ENCODE measurements at places on chromosomes 12 and 14.

DNA sequence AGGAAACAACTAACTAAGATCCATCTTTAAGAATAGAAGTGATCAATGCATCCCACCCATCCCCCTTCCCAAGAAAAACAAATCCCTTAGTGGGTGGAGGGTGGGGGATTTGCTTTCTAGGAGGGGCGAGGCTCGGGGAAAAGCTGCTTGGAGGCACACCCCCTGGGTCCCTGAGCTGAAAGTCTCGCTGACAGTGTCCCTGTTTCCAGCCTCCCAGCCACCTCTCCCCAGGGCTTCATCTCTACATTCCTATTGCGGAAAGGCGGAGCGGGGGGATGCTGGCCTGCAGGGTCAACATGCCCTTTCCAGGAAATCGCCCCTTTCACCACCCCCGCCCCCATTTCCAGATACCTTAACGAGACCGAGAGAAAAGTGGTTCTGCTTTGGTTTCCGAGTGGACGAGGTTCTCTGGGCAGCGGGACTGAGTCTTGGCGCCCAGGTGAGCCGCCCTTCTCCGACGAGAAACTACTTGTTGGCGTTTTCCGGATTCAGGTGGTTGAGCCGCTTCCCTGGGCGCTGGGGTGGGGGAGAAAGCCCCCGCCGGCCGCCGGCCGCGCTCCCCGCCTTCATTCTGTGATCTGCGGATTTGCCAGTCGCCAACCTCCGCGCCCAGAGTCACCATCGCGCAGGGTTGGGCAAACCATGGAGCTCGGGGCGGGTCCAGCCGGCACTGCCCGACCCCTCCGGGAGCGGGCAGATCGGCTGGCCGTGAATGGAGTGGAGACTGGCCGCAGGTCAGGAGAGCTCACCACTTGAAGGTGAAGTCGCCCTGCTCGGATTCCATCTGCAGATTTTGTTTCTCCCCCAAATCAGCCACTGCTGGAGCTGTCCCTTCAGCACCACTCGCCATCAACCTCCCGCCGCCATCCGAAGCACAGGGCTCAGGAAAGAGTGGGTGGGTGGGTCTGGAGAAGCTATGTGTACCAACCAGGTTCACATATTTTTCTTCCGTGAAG, 505 bp downstream of the KCNC2 start:
- DNase-seq: no peak

GRCh38 chr14:44403193-44403592, 103.9 kb downstream of the FSCB start:
- DNase-seq: no peak

DNA sequence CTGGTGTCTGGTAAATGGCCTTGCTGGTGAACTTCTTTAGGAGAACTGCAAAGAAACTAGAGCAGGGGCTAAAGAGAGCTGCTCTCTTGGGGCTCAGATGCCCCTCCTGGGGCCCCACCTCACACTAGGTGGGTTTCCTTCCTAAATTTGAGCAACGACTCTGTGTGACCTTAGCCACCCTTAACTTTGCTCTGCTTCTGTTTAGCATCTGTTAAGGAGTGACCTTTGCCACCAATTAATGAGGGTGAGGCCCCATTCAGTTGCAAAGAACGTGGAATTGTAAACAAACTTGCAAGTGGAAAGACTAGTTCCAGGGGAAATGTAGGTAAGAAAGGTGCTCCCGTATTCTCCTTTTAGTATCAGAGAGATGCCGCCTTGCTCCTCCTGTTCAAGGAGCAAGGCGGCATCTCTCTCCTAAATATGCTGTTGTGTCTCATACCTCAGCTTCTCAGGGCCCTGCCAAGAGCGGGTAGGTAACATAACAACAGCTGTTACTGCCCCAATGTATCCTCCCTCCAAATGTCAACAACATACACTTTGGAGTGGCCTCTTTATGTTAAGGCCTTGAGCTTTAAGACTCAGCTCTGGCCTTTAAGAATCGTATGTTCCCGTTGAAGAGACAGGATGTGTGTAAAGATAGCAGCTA, 77.6 kb upstream of the FUT8 start:
- no peak for DNase-seq

- DNase-seq: no peak
These were observed 146.5 kb downstream of the CFAP54 start for GRCh38 chr12:96635844-96636243.

DNA sequence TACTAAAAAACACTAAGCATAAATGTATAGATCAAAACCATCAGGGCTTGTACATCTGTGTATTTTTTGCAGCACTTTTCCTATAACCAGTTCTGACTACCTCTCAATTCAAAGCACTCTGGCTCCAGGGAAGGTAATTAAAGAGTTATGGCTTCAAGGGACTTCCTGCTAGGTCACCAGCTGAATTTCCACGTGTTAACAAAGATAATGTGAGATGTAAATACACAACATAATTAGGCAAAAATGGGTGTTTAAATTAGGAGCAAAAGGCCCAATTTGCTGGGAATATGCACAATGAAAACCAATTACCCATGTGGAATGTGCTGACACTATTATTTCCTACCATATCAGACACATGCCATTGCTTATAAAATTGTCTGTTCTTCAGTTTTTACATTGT, 513.4 kb upstream of the FLRT2 start:
- no peak for DNase-seq

DNA sequence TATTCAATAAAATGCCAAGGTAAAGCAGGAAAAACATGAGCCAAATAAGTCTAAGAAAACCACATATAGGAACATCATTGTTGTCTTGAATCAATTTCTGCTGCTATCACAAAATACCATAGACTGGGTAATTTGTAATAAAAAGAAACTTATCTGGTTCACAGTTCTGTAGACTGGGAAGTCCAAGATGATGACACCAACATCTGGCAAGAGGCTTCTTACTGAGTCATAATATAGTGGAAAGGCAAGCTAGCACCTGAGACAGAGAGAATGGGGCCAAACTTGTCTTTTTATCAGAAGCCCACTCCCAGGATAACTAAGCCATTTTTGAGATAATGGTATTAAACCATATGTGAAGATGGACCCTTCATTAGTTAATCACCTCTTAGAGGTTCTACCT, 975.9 kb downstream of the FLRT2 start:
- no peak for DNase-seq

DNA sequence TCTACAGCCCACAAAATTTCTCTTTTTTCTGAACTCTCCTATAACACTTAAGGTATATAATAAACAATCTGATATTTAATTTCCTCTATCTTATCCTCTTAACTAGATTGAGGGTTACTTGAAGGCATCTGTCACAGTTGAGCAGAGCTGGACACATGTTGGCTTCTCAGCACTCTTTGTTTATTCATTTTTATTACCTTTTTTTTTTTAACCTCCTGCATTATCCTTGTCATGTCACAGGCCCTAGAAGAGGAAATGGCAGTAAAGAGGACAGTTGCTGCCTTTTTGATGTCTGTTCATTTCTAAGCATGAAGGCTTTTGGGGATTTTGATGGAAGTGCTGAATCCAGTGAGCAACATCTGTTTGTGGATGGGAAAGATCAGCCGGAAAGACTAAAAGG, 32.5 kb upstream of the EVL start:
- no peak for DNase-seq

DNA sequence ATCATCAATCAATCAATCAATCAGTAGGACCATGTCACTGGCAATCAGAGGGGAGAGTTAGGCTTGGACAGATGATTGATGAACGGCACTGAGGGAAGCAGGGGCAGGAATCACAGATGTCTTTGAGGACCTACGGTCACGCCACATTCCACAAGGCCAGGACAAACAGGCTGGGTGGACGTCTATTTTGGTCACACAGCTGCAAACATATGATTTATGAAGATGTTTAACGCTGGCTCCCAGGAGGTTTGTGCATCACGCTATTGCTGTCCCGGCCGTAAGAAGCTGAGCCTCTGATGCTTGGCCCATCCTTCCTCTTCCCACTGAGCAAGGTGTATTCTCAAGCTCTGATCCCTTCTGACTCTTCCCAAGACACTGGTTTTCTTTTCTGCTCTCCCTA, 160.8 kb downstream of the FOXN3 start:
- no peak for DNase-seq

- no peak for DNase-seq
These were observed 2.9 kb upstream of the BDKRB1 start for GRCh38 chr14:96252999-96253539.

DNA sequence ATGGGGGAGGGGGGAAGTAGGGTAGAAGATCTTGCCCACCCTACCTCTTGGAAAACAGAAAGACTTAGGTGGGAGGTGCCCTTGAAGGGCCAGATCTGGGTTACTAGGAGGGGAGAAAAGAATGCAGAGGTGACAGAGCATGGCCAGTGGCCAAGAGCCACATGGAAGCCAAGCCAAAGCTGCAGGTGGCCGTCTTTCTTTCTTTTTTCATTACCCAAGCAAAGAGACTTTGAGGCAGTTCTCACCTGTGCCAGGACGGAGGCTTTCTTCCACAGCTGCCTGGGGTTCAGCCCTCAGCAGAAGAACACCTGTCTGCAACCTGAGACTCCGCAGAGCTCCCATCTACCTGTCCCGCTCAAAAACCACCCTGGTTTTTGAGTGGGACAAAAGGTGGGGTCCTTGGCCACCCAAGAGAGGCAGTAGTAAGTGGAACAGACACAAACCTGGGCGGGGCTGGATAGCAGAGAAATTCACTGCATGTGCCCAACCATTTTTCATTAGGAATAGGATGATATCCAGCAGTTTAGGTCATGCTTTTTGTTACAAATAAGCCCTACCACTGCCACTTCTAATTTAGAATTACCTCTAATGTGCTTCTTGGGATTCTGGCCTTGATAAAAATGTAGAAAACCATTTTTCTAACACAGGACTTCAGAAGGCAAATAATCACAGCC, 116.5 kb downstream of the DYRK2 start:
- no peak for DNase-seq

- no peak for DNase-seq
These were observed 200.9 kb downstream of the TMEM132C start for GRCh38 chr12:128467882-128468281.

DNA sequence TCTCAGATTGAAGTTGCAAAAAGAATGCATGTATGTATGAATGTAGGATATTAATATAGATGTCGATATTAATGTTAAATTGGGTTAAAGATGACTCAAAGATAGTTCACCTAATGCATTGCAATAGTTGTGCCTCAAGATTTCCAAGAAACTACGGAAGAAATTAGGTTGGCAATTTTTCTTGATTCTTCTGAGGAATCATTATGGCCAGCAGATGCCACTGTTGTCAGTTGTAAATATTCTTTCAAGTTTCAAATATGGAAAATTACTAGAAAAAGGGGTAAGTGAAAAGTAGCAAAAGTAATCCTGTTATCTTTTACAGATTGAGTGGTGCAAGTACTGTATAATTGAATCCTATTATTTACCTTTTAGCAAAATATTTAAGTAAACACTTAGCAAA, 202.1 kb downstream of the ADAMTS20 start:
- no peak for DNase-seq

DNA sequence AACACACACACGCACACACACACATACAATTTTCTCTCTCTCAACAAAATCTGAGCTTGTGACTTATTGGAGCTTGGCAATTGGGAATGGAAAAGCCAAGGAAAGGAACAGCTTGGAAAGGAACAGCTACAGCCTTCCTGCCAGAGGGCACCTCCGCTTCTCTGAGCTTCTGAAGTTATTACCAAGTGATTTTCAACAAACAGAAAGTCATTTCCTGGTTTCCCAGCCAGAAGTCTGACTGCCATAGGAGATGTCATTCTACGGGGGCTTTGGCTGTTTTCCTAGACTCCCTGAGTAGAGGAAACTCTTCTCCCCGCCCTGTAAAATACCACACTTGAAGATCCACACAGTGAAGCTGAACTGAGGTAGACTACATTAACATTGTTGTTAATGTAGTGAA, 198.3 kb downstream of the CFAP54 start:
- no peak for DNase-seq

DNA sequence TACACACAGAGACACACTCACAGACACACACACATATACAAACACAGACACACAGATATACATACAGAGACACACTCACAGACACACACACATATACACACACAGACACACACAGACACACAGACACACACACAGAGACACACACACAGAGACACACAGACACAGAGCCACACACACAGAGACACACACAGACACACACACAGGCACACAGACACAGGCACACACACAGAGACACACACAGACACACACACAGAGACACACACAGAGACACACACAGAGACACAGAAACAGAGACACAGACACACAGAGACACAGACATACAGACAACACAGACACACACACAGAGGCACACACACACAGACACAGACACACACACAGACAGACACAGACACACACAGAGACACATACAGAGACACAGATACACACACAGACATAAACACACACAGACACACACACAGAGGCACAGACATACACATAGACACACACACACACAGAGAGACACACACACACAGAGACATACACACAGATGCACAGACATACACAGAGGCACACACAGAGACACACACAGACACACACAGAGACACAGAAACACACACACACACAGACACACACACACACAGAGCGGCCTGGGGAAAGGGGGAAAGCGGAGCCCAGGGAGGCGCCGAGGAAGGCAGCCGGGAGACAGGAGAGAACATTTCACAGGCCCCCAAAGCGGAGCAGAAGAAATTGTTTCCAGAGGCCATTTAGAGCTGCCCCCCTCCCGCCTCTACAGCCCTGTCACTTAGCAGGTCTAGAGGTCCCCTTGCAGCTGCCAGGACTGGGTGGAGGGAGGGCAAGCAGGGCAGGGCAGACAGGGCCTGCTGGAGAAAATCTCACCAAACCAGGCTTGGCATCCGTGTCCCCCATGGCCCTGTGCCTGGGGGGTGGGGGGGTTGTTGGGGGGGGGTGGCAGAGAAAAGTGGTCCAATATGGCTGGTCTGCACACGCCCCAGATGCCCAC, 38.9 kb downstream of the SERPINA3 start:
- DNase-seq: no peak

DNA sequence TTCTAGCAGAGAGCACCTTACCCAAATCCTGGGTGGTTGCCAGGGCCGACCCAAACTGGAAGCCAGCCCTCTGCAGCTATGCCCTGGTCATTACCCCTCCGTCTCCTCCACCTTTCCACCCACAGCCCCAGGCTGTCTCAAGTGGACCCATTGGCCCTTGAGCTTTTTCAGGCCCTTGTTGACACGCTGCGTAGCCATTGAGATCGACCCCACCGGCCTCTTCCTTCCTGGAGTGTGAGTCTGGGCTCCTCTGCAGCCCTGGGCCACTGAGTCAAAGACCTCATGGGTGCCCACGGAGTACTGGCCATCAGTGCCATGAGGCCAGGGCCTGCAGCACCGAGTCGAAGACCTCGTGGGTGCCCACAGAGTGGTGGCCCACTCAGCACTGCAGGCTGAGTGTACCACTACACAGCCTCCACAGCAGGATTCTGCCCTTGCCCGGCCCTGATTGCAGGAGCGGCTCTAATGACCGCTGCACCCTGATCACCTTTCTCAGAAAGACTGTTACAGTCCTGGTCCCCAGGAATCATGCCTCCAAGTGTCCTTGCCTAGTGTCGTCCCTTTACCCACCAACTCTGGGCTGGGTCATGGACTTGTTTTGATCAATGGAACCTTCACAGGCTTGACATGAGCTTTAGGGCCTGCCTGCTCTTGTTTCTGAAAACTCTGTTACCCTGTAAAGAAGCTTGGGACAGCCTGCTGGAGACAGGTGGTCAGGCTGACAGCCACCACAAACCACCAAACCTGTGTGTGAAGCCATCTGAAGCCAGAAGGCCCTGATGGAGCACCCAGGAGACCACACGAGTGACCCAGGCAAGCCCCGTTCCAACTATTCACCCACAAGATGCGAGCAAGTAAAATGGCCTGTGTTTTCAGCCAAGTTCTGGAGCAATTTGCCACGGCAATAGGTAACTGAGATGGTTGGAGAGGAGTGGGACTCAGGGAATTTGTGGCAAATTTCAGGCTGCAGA, 39.6 kb upstream of the TRAF3 start:
- no peak for DNase-seq
